ENCODE measurements at places on chromosomes 3 and 15.
A peak's percentile ranks its signal among the peaks of the same experiment; 100 is the strongest.

DNA sequence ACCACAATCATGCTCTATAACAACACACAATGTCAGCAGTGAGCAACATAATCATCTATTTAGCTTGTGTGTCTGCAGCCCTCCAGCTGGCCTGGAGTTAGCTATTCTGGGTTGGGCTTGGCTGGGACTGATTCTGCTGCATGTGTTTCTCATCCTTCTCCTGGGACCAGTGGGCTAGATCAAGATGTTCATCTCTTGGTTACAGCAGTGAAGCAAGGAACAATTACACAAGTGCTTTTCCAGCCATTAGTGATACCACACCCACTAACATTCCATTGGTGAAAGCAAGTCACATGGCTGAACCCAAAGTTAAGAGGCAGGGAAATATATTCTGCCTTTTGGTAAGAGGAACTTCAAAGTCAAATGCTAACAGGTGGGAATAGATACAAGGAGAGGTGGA, 14.6 kb downstream of the NUDT16 start:
- DNase-seq, result no peak

DNA sequence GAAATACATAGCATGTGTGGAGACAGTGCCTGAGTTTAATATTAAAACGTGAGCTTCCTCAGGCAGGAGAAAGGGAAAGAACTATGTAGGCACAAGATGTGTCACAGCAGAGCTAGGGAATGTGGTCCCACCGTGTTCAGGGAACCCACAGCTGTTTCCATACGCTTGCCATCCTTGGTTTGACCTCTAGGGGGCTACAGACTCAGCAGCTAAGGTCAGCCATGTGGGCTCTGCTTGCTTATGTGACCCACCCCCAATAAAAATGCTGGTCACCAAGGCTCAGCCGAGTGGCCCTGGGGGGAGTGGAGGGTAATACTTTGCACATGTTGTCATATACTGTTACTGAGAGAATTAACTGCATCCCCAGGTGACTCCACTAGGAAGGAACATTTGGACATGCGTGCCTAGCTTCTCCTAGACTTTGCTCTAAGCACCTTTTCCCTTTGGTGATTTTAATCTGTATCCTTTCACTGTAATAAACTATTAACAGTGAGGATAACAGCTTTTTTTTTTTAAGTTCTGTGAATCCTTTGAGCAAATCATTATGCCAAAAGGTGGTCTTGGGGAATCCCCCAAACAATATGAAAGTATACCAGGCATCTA, 3.3 kb downstream of the TUBGCP5 start:
- DNase-seq, result peak; percentile 32

DNA sequence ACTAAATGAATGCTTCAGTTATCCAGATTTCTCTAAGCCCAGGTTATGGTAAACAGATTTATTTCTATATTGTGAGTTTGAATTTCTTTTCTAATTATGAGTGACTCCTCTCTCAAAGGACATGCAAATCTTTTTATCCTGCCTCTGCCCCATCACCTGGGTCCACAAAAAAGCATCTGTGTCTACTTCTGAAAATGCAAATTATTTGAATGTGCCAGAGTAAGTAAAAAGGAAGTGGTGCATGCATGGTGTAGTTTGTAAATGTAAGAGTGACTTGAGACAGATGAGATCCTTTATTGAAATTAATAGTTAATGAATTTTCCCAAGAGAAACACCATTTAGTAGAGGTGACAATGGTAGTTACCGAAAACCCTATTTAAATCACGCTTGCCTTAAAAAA, 26.9 kb downstream of the MCTP2 start:
- DNase-seq, result no peak

DNA sequence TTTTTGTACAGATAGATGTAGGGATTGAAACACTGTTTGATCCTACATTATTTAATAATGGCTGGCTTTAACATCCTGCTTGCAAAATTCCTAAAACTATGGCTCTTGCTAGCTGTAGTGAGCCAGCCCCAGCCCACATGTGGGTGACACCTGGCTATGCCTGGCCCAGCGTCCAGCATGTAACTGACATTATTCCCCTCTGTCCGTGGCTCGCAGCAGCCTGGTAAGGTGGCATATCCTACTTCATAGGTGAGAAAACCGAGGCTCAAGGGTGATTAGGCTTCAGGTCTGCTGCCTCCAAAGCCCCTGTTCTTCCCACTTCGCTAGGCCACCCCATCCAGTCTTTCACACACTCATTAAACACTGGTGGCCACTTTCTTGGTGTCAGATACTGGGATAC, 1.6 kb downstream of the CALML4 start:
- DNase-seq, result no peak

DNA sequence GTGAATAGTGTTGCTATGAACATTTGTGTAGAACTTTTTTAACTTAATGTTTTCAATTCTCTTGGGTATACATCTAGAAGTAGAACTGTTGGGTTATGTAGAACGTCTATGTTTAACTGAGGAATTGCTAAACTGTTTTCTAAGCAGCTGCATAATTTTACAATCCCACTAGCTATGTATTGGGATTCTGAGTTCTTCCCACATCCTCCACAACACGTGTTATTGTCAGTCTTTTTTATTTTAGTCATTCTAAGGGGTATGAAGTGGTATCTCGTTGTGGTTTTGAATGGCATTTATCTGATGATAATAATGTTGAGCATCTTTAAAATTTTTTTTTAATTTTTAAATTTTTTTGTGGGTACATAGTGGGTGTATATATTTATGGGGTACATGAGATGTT, 55.0 kb upstream of the NPHP3 start:
- DNase-seq, result no peak

GRCh38 chr3:13124631-13125030, 51.4 kb upstream of the IQSEC1 start:
- no peak for DNase-seq

GRCh38 chr3:5051772-5052171, 70.3 kb upstream of the ARL8B start:
- DNase-seq, result no peak

DNA sequence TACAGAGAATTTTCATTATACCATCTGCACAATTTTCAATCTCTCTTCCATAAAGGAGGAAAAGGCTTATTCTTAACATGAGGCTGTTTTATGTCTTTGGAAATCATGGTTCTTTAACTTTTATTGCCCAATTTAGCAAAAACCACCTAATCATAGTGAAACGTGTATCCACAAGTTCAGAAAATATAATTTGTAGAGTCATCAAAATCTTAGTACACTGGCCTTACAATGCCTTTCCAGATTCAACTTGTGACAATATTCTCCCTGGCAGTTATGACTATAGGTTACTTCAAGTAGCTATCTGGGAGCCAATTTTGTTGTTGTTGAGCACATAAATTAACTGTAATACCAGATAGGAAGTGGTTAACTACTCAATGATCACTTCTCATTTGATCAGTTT, 10.9 kb downstream of the BNIP2 start:
- DNase-seq, result no peak

GRCh38 chr3:153163756-153164550, 1.9 kb downstream of the RAP2B start:
- DNase-seq, result no peak

DNA sequence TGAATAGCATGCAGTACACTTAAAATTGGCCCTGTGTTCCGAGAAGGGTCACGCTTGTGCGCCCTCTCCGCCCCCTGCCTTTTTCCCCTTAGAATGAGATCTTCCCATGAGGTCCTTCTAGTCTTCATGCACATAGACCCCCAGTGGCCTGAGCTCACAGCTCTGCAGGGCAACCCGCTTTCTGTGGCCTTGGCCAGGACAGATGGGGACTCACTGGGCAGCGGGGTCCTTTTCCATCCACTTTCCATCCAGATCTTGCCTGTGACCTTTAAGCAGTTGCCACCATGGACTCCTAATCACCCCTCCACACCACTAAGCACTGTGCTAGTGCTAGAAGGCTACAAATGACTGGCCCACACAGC, 244.4 kb downstream of the UACA start:
- DNase-seq, result no peak

GRCh38 chr15:89674526-89674925, 4.6 kb downstream of the PLIN1 start:
- no peak for DNase-seq

DNA sequence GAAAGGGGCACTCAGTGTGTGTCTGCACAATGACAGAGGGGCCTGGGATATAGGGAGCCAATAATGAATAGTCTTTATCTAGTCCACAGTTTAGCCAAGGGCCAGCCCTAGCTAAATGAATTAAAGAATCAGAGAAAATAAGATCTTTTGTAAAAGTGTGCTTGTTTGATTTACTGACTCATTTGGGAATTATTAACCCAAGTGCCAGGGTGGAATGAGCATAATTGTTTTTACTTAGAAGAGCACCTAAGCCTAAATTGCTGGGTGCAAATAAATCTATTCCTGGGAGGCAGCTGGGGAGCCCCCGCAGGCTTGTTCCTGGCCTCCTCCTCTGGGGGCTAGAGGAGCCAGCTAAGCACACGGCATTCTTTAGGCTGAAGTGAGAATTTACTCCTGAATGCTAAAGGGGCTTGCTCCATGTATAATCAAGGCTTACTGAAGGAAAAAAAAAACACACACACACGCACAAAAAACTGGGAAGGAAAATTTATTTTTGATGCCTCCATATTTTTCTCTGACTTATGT, 405.3 kb upstream of the SUCLG2 start:
- no peak for DNase-seq

DNA sequence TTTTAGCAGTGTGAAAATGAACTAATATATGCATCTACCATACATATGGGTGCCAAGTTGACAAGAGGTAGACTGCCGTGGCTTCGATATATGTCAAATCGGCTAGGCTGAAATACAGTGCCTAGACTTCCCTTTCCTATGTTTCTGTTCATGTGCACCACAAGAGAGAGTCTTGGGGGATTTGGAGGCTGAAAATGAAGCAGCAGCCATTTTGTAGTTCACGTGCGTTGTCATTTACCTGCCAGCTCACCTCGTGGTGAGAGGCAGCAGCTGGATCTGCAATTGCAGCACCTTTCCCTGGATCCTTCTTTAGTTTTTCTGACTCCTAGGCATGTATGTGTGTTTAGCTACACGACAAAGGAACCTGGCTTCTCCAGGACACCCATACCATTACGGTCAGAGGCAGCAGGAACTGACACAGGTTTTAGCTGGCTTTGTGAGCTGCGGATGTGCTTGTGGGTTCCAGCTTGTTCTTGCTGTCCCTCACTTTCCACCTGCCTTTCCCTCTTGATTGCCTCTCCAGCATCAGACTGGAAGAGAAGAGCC, 40.5 kb upstream of the SIAH2 start:
- no peak for DNase-seq

- DNase-seq, result no peak
Observed at GRCh38 chr3:82938821-82939328, 1177.4 kb upstream of the GBE1 start.

- no peak for DNase-seq
Observed at GRCh38 chr3:192259661-192260060, 467.7 kb downstream of the FGF12 start.

DNA sequence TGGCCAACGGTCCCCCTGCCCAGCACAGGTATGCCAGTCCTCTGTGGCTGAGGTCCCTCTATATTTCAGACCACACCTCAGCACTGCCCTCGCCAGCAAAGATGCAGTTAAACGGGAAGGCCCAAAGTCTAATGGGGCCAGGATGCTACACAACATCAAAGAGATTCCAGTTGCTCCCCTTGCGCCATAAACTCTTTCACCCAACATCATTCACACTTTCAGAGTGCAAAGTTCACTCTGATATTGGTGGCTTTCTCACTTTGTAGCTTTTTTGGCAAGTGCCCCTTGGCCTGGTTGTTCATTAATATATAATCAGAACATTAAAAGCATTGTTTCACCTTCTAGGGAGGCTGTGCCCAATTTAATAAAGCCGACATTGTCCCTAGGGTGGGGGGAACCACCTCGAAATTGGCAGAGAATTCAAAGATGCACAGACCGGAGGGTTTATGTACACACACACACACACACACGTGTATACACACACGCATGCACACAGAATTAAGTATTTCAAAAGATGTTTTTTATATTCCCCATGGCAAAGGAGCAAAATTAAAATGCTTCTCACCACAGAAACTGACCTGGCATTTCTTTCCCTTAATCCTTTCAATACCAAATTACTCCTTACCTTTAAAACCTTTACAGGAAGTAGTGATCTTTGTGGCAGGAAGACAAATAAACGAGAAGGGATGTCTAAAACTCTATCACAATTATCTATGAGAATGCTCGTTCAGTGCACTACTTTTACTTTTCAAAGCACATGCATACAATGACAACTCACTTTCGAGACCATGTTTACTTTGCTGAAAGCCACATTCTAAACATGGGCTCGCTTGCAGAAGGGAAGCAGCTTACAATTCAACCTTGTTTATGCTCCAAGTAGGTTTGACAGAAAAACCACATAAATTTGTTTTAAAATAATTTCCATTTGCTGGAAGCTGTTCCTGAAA, 19.5 kb downstream of the LRIG1 start:
- no peak for DNase-seq

GRCh38 chr15:60679256-60679655, 200.3 kb upstream of the ICE2 start:
- no peak for DNase-seq

DNA sequence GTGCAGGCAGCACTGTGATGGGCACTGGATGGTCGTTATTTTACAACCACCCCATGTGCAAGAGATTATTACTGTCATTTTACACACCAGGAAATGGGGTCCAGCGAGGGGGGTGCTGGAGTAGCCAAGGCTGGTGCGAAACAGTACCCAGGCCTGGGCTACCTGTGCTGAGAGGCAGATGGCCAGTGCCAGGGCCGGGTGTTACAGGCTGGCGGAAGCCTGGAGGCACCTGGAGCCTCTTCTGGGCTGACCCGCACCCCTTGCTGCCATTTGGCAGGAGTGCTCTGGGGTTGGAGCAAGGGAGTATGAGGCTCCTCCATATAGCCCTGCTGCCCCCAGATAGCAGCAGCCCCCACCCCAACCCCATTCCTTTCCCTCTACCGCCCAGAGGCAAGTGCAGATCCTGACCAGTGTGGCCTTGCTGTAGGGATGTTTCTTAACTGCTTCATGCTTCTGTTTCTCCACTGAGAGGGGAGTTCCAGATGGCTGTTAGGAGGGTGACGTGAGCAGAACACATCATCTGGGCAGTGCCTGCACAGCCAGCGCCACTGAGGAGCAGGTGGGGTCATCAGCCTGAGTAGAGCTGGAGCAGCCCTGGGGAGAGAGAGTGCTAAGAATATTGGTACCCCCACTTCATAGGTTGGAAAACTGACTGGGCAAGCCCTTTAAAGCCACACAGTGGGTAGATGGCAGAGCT, 15.3 kb downstream of the SNX33 start:
- DNase-seq, result no peak

DNA sequence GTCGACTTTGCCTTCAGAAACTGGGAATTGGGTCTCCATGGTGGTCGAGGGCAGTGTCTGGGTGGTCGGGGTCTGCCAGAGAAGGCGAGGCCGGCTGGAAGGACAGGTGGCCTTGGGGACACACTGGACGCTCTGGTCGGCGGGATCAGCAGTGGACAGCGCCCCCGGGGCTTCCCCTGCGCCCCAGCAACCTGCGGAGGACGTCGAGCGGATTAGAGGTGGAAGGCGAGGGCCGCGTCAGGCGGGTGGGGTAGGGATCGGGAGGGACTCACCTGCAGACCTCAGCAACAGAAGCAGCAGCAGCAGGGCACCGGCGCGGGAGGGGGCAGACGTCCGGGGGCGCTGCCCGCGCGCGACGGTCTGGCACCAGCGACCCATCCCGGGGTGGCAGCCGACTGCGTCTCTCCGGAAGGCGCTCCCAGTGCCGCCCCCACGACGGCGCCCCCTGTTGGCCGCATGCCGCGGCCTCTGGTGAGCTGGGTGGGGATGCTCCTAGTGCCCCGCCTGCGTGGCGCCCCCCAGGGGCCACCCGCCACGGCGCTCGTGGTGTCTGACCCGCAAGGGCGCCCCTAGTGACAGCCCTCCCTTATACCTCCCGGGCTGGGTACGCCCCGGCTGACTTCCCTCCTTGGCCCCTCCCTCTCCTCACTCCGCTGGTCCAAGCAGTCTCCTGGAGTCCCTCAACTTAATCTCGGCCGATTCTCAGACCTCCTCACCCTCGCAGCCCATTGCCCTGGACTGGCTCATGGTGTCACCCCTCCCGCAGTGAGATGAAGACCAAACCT, at the start of gene PRSS50:
TSS of gene PRSS50 (minus strand) at position 423 of the 785 bp plus-strand sequence. CDS start at position 378, 45 bp downstream.
- no peak for DNase-seq

Data from central memory CD4-positive, alpha-beta T cell (primary cell).